ENCODE measurements at places on chromosomes 4 and X.

GRCh38 chr4:60805500-60806313 lies 394.4 kb upstream of the ADGRL3 start:
- DNase-seq, result peak; percentile 20

GRCh38 chr4:182938205-182938645 lies 21.0 kb upstream of the DCTD start:
- no peak for DNase-seq

GRCh38 chr4:20195071-20195885 lies 56.4 kb upstream of the SLIT2 start:
- DNase-seq, result no peak

DNA sequence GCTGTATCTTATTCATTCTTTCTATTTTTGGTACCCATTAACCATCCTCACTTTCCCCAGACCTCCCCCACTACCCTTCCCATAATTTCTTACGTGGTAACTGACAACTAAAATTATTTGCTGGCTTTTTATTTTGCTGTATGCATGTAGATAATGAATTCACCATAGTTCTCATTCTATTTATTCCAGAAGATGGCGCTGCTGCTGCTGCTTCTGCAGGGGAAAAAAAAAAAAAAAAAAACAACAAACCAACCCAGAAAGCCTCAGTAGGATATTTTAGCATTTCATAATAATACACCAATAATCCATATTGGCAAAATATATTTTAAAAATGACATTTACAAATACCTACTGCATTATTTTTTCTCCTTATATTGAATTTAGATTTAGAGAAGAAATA lies 416.6 kb upstream of the MAGEB18 start:
- no peak for DNase-seq

- no peak for DNase-seq
Measured at GRCh38 chr4:2400841-2401609, 17.4 kb downstream of the ZFYVE28 start.

GRCh38 chr4:763922-764321 lies 58.3 kb downstream of the PCGF3 start:
- DNase-seq, result no peak

- DNase-seq, result no peak
Measured at GRCh38 chrX:1389181-1389992, 2.5 kb downstream of the SLC25A6 start.

DNA sequence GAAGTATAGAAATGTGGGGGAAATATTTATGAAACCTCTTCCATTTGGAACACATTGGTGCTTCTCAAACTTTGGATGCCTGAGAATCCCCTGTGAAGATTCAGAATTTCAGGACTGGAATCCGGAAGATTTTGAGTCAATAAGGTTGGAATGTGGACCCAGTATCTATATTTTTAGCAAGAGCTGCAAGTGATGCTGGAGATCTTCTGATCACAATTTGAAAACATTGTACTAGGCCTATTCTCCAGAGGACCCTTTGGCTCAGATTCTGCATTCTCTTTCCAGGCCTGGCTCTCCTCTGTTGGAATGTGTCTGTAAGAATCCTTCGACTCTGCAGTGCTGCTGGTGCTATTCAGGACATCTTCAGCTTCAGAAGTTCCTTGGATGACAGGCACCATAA lies 2.4 kb upstream of the PKD2 start:
- no peak for DNase-seq
